ENCODE measurements at places on chromosomes 3 and 15. TPM values are rescaled to one million over a fixed set of nuclear protein-coding genes. Genes with fewer than 3 reads are reported as not detected.

Gene CBLB
- total RNA-seq, result 44.4 TPM

Gene RBMS3
- 6.5 TPM for total RNA-seq

Gene UBAP1L
- total RNA-seq, result 3.4 TPM

Gene MYLK
- total RNA-seq, result 8.2 TPM

Gene GABRR3
- not detected for total RNA-seq

GRCh38 chr3:149527531-149528339 lies 53.2 kb downstream of the TM4SF4 start:
- DNase-seq, result no peak

DNA sequence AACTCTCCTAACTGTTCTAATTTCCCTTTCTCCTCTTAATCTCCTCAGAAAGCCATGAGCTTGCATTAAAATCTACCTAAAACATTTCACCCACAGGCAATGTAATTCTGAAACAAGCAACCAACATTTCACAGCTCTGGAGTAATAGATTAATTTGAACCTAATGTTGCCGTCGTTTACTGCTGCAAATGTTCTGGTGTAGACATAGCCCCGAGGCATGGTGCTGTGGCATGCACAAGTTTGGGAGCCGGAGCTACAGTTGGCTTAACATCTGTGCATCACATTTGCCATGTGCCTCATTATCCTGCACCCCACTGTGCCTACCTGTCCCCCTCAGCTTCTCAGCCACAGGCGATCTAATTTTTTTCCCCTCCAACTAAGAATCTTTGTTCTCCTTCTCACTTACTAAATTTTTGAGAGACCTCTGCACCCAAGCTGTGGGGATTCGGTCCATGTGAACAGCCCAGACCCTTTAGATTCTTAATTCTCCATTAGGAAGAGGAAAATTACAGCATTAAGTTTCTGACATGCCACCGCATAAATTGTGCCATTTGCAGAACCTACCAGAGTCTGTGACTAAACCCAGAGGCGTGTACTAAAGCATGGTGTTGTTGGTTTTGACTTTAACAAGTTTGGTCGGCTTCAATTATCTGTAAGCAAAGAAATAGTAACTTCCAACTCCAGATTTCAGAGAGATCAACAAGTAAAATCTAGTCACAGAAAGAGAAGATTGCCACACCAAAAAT lies 419.2 kb downstream of the MECOM start:
- DNase-seq, result no peak

- no peak for DNase-seq
These were observed 69.1 kb downstream of the CHCHD6 start for GRCh38 chr3:126773167-126773566.

DNA sequence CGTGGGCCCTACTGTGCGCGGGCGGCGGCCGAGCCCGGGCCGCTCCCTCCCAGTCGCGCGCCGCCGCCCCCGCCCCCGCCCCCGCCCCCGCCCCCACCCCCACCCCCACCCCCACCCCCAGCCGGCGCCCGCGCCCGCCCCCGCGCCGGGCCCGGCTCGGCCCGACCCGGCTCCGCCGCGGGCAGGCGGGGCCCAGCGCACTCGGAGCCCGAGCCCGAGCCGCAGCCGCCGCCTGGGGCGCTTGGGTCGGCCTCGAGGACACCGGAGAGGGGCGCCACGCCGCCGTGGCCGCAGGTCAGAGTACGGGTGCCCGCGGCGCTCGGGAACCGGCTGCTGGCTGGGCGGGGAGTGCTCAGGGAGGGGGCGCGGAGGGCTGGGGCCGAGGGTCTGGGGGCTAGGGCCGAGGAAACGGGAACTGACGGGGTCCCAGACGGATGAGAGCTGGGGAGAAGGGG lies 1.1 kb upstream of the PPARG start:
- DNase-seq, result no peak

DNA sequence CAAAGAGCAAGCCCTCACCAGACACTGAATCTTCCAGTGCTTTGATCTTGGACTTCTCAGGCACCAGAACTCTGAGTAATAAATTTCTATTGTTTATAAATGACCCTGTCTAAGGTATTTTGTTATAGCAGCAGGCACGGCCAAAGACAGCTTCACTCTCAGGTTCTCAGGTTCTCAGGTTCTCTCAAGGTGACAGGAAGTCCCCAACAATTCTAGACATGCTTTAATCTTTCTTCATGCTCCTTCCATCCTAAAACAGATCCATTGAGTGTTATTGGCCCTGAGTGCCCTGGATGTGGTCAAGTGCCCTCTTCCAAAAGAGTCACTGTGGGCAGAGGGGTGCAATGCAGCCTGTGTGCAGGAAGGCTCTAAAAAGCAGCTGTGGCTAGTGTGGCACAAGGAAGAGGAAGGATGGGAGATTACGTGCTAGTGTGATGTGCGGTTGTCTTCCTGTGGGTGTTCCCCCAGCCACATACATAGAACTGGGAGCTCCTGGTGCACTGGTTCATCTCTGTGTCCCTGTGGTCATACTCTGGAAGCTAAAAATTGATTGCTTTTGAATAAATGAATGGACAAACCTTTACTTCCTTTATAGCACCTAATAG lies 11.0 kb upstream of the RAB7A start:
- no peak for DNase-seq

All from endodermal cell (in vitro differentiated cells).